ENCODE measurements at places on chromosomes 4 and X. TPM values are rescaled to one million over a fixed set of nuclear protein-coding genes. Genes with fewer than 3 reads are reported as not detected.

- H3K36me3 ChIP-seq: no peaks in the 10 kb centered on the region
- no peaks in the 10 kb centered on the region for H3K4me1 ChIP-seq
- no peak overlapping the region for H3K27ac ChIP-seq
- DNase-seq: no peak
These were observed 29.5 kb upstream of the BMP15 start for GRCh38 chrX:50881028-50881427.

DNA sequence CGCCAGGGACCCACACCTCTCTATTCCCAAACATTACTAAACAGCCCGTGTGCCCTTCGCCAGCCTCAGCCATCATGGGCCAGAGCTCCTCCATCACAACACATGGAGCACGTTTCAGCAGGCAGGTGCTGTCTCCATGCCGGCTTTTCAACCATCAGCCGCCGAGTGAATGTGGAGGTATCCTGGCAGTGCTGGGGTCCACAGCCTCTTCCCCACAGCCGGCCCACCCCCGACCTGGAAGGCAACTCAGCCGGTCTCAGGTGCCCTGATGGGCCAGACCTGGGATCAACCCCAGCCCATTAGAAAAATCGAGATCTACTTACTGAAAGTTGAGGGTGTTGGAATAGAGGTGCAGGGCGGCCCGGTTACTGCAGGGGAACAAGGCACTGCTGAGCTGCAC lies 3.1 kb downstream of the NAA10 start:
- no peaks in the 10 kb centered on the region for H3K36me3 ChIP-seq
- no peak overlapping the region for H3K4me3 ChIP-seq
- peaks cover 12% of the 10 kb centered on the region for H3K4me1 ChIP-seq
- DNase-seq: no peak
- H3K27me3 ChIP-seq: no peaks in the 10 kb centered on the region

GRCh38 chrX:56817179-56817578 lies 88.1 kb downstream of the NBDY start:
- H3K36me3 ChIP-seq: no peaks in the 10 kb centered on the region
- H3K27ac ChIP-seq: no peak overlapping the region
- DNase-seq: no peak
- H3K27me3 ChIP-seq: no peaks in the 10 kb centered on the region

NEXMIF gene
- 0.94 TPM for total RNA-seq

TLR8 gene
- 0.85 TPM for total RNA-seq

UGT2B15 gene
- total RNA-seq: not detected

DNA sequence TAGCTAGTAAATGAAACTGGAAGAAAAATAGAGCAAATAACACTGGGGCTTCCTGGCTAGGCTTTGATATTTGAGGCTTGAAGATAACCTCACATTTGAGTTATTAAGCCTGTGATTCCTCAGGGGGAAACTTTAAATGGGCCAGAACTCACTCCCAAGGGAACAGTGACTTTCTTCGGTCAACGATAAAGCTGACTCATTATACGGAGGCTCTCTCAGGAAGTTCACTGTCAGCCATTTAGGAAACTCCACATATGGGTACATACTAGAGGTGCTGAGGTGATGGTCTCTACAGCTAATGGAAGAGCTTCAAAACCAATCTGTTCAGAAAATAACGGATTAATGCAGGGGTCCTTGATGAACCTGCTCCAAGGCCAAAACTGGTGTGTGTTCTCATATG lies 120.8 kb downstream of the SH2D1A start:
- H3K27ac ChIP-seq: no peak overlapping the region
- H3K27me3 ChIP-seq: no peaks in the 10 kb centered on the region
- DNase-seq: no peak

DNA sequence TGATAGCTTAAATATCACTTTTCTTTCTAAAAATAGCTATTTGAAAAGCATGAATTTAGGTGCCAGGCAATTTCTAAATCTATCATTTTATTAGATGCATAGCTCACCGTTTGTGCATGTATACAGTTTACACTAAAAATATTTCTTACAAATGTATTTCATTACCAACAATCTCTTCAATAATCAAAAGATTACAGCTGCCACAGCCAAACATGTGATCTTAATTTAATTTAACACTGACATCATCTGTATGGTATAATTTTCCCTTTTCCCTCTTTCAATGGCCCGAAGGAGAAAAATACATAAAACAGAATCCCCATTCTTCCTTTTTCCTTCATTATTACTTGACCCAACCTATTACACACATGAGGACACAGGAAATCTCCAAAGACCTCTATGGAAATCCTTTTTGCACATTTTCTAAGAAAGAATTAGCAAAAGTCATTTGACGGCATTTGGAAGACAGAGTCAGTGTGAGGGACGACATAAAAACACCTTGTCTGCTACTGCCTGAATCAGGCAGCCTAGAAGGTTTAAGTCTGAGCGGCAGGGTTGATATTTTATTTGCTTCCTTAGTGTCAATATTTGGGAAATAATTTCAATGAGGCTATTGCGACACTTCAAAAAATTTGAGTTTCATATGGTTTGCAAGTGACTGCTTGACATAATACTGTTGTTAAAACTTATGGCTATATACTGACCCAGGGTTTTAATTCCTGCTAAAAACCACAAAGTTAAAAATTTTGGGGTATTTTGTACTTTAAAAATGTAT lies 111.2 kb downstream of the TTC29 start:
- H3K27ac ChIP-seq: no peak overlapping the region
- H3K36me3 ChIP-seq: no peaks in the 10 kb centered on the region
- H3K27me3 ChIP-seq: peaks cover 4% of the 10 kb centered on the region
- H3K4me1 ChIP-seq: no peaks in the 10 kb centered on the region
- no peak overlapping the region for H3K4me3 ChIP-seq

CT45A3 gene
- total RNA-seq: not detected

GRCh38 chr4:126973201-126973600 lies 659.6 kb upstream of the INTU start:
- DNase-seq: no peak
- no peak overlapping the region for H3K4me3 ChIP-seq
- H3K27me3 ChIP-seq: no peaks in the 10 kb centered on the region
- no peaks in the 10 kb centered on the region for H3K4me1 ChIP-seq
- no peak overlapping the region for H3K27ac ChIP-seq

DNA sequence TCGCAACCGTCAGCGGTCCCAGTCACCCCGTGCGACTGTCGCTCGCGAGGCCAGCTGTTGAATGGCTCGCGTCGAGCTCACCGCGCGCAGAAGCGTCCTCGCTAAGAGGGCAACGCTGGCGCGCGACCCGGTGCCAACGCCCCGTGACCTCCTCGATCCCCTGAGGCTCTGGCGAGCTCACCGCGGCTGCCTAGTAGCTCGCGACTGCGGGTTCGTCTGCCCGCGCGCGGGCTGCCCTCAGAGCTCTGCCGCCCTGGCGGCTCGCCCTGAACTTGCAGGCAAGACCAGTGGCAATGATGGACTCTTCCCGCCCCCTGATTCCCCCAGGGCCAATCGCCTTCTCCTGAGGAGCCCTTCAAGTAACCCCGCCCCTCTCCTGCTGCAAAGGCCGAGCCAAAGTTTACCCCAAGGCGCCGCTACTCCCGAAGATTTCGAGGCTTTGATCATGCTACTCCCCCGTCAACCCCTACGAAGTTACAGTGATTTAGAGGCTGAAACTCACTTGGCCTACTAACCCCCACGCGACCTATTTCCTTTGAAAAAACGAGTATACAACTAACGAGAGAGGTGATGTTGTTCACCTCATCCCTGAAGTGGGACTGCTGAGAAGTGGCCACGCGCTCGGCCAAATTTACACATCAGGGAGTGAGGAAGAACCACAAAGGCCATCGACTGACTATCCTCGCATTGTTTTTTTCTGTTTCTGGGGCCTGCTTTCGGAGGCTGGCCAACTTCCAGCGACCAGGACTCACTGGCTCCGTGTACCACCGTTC lies 37.5 kb downstream of the PGRMC1 start:
- peak; percentile 37 for DNase-seq
- H3K4me1 ChIP-seq: peaks cover 6% of the 10 kb centered on the region
- H3K27ac ChIP-seq: no peak overlapping the region
- no peaks in the 10 kb centered on the region for H3K27me3 ChIP-seq
- no peaks in the 10 kb centered on the region for H3K36me3 ChIP-seq

- H3K4me1 ChIP-seq: no peaks in the 10 kb centered on the region
- no peak overlapping the region for H3K4me3 ChIP-seq
- no peak overlapping the region for H3K27ac ChIP-seq
These were observed 825.6 kb upstream of the INTU start for GRCh38 chr4:126807132-126807531.

CLIC2 gene
- total RNA-seq: 0.39 TPM

DNA sequence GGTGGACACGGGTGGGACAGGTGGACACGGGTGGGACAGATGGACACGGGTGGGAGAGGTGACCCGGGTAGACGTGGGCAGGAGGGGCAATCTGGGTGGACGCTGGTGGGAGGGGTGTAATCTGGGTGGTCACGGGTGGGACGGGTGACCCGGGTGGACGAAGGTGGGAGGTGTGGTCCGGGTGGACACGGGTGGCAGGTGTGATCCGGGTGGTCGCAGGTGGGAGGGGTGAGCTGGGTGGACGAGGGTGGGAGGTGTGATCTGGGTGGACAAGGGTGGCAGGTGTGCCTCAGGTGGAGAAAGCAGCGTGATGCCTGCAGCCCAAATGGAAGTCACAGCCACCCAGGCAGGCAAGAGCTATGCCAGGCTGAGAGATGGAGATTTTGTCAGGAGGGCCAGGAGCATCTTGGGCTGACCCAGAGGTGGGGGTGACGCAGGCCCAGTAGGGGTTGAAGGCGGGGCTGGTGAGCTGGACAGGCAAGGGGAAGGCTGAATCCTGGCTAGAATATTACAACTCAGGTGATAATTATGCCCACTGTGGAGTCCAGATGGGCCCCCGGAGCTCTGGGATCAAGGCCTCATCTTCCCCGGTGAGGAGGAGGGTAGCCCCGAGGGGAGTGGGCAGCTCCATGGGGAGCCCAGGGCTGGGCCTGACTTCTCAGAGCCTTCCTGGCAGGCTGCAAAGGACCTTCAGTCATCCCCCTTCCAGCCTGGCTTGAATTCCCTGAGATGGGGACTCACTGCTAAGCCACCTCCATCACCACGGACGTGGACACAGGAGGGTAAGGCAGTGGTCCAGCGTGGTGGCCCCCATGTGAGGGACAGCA lies 100.0 kb downstream of the ADRA2C start:
- DNase-seq: no peak
- no peak overlapping the region for H3K27ac ChIP-seq
- peaks cover 7% of the 10 kb centered on the region for H3K4me1 ChIP-seq
- H3K36me3 ChIP-seq: peaks cover 6% of the 10 kb centered on the region
- H3K4me3 ChIP-seq: no peak overlapping the region

DNA sequence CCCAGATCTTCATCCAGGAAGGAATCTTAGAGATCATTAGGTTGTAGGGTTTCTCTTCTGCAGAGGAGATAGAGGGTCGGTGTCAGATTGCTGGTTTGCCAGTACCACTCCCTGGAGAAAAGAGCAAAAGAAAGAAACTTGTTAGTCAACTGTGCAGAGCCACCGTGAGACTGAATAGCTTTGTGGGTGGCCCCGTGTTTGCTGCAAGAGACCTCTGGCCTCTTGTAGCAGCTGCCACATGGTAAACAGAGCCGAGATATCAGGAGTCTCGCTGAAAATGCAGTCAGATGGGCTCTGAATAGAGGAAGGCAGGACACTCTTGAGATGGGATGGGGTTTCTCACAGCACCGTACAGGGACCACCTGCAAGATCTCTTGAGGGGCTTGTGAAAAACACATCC lies 149.7 kb downstream of the PTTG2 start:
- DNase-seq: no peak
- H3K27me3 ChIP-seq: no peaks in the 10 kb centered on the region
- peaks cover 8% of the 10 kb centered on the region for H3K36me3 ChIP-seq
- H3K27ac ChIP-seq: peak overlapping the region; percentile 41
- peaks cover 2% of the 10 kb centered on the region for H3K4me1 ChIP-seq

PNMA6A gene
- 0.20 TPM for total RNA-seq

GAGE2A gene
- not detected for total RNA-seq

- H3K27ac ChIP-seq: no peak overlapping the region
- H3K4me1 ChIP-seq: no peaks in the 10 kb centered on the region
- no peak for DNase-seq
These were observed 174.5 kb upstream of the MAOA start for GRCh38 chrX:43481576-43481975.

GPAT3 gene
- total RNA-seq: 4.1 TPM

SPIN2B gene
- total RNA-seq: 9.8 TPM

GRCh38 chrX:153886915-153887314 lies 942 bp upstream of the L1CAM start:
- no peak overlapping the region for H3K27ac ChIP-seq
- no peaks in the 10 kb centered on the region for H3K36me3 ChIP-seq

GRCh38 chr4:110124711-110125110 lies 73.7 kb downstream of the ELOVL6 start:
- no peaks in the 10 kb centered on the region for H3K27me3 ChIP-seq
- H3K4me1 ChIP-seq: peaks cover 4% of the 10 kb centered on the region

DNA sequence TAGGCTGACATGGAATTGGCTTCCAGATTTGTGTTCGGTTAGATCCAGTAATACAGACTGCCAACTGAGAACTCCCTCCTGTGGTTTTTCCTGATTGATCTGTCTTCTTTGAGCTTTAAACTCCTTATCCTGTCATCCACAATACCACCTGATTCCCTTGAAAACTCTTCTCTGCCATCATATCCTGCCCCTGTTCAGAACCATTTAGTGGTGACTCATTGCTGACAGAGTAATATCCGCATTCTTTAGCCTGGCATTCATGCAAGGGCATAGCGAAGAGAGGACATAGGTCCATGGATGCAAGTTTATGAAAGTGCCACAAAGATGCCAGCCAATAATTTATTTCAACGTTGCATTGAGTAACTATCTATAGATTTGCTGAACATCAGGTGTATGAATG lies 76.6 kb downstream of the ITIH6 start:
- H3K27ac ChIP-seq: no peak overlapping the region
- H3K4me3 ChIP-seq: no peak overlapping the region
- H3K4me1 ChIP-seq: peaks cover 2% of the 10 kb centered on the region

DNA sequence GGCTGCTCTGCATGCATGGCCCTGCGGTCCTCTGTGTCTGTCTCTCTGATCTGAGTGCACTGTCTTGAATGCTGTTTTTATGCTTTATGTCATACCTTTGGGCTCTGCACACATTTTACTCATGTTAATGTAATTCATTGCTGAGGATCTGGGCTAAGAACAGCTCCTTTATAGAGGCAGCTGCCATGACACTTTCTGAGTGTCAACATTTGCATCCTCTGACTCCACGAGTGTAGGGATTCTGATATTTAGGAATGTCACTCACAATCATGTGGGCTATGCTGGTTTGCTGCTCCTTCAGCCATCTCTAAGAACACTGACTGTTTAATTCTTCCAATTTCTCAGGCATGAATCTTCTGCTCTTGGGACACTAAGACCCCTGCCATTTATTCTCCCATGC lies 192.2 kb upstream of the CPEB2 start:
- no peaks in the 10 kb centered on the region for H3K4me1 ChIP-seq
- peaks cover 20% of the 10 kb centered on the region for H3K27me3 ChIP-seq
- no peak overlapping the region for H3K4me3 ChIP-seq
- no peaks in the 10 kb centered on the region for H3K36me3 ChIP-seq

- no peak overlapping the region for H3K27ac ChIP-seq
- H3K4me3 ChIP-seq: peak overlapping the region; percentile 79
- H3K36me3 ChIP-seq: no peaks in the 10 kb centered on the region
- DNase-seq: no peak
These were observed 92.3 kb downstream of the BCOR start for GRCh38 chrX:40005292-40006011.

PAGE1 gene
- total RNA-seq: not detected

INTU gene
- not detected for total RNA-seq

Data from T-helper 17 cell (primary cell).